Chondrocyte (in vitro differentiated cells): ENCODE measurements at places on chromosomes 5 and 9. TPM values are rescaled to one million over a fixed set of nuclear protein-coding genes. Genes with fewer than 3 reads are reported as not detected.

GRCh38 chr5:50767588-50767987, 101.2 kb downstream of the PARP8 start:
- H3K4me1 ChIP-seq, result peaks cover 22% of the 10 kb centered on the region
- H3K4me3 ChIP-seq, result no peak overlapping the region
- no peak for DNase-seq
- peaks cover 9% of the 10 kb centered on the region for H3K36me3 ChIP-seq

DNA sequence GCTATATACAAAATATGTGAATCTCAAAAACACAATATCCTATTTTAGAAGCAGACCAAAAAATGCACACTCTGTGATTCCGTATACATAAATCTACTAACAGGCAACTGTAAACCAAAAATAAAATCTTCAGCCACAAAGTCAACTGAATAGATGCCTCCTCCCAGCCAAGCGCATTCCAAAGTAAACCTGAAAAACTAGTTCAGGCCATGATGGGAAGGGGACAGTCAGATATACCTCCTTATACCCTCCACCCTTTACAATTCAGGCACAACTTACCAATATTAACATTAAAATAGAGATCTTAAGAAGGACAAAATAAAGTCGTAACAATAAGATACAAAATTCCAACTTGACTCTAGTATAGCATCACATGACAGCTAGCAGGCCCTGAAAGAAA, 1604.5 kb upstream of the NUDT12 start:
- DNase-seq, result no peak
- H3K27me3 ChIP-seq, result no peaks in the 10 kb centered on the region
- H3K27ac ChIP-seq, result no peak overlapping the region
- H3K4me1 ChIP-seq, result no peaks in the 10 kb centered on the region
- H3K4me3 ChIP-seq, result no peak overlapping the region

- no peak overlapping the region for H3K4me3 ChIP-seq
- no peaks in the 10 kb centered on the region for H3K4me1 ChIP-seq
- no peaks in the 10 kb centered on the region for H3K27me3 ChIP-seq
- no peak for DNase-seq
Measured at GRCh38 chr5:154878642-154879335, 20.4 kb downstream of the CNOT8 start.

DNA sequence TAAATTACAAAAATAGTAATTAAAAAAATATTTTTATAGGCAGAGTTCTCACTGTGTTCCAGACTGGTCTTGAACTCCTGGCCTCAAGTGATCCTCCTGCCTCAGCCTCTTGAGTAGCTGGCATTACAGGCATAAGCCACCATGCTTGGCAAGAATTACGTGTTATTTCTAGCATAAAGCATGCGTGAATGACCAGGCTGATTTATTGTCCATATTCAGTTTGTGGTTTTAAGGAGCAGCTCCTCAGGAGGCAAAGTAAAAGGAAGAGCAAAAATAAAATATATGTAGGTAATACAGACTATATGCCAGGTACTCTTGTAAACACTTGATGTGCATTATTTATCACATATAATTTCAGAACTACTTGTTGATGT, 7.1 kb upstream of the CD180 start:
- no peak for DNase-seq
- no peaks in the 10 kb centered on the region for H3K36me3 ChIP-seq
- H3K4me3 ChIP-seq, result no peak overlapping the region
- no peak overlapping the region for H3K27ac ChIP-seq
- no peaks in the 10 kb centered on the region for H3K4me1 ChIP-seq
- no peaks in the 10 kb centered on the region for H3K27me3 ChIP-seq

Gene IL13
- not detected in 3 replicates for total RNA-seq
